ENCODE measurements at places on chromosomes 11 and 22.

GRCh38 chr11:57275582-57275981 is 38.5 kb upstream of the APLNR start:
- DNase-seq = no peak

DNA sequence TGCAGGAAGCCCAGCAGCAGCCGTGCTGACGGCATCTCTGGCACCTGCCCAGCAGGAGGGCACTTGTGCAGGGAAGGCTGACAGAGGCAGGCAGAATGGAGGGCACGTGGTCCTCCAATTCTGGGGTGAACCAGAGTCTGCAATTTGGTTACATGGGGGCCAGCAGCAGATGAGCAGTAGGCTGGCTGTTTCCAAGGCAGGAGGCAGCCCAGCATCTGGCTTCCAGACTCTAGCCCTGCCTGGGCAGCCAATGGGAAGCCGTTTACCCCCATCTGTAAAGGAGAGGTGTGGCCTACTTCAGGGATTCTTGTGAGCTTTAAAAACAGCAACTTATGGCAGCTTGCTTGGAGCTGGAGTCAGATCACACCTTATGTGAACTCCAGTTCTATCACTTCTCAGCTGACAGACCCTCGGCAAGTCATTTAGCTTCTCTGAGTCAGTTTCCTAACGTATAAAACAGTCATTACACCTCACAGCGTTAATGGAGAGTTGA is 27.9 kb upstream of the RASL10A start:
- DNase-seq = no peak

DNA sequence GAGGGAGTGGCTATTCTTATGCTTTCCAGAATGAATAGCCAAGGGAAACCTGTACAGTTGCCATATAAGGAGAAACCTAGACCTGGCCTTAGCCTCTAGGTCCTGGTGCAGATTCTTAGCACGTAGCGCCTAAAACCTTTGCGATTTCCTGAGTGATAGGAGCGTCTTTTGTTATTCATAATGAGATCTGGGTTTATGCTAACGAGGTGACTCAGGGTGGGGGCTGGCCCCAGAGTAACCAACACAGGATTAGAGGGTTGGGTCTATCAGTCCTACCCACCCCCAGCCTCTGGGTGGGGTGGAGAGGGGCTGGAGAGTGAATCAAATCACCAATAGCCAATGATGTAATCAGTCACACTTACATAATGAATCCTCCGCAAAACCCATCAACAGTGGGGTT is 73.4 kb upstream of the PARVG start:
- DNase-seq = no peak

DNA sequence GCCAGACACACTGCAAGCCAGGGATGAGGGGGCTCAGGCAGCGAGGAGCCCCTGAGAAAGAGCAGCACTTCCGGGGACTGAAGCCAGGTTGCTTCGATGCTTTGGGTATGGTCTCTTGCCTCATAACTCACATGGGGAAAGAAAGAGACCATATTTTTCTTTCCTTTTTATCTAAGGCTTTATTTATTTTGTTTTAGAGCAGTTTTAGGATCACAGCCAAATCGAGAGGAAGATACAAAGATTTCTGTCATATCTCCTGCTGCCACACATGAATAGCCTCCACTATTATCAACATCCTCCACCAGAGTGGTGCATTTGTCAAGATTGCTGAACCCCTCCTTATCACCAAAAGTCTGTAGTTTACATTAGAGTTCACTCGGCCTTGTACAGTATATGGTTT is 24.3 kb upstream of the ADSL start:
- no peak for DNase-seq

- no peak for DNase-seq
Observed at GRCh38 chr11:85045716-85046115, 581.4 kb downstream of the DLG2 start.

GRCh38 chr11:8988329-8989234 is 15.2 kb downstream of the NRIP3 start:
- DNase-seq = no peak

DNA sequence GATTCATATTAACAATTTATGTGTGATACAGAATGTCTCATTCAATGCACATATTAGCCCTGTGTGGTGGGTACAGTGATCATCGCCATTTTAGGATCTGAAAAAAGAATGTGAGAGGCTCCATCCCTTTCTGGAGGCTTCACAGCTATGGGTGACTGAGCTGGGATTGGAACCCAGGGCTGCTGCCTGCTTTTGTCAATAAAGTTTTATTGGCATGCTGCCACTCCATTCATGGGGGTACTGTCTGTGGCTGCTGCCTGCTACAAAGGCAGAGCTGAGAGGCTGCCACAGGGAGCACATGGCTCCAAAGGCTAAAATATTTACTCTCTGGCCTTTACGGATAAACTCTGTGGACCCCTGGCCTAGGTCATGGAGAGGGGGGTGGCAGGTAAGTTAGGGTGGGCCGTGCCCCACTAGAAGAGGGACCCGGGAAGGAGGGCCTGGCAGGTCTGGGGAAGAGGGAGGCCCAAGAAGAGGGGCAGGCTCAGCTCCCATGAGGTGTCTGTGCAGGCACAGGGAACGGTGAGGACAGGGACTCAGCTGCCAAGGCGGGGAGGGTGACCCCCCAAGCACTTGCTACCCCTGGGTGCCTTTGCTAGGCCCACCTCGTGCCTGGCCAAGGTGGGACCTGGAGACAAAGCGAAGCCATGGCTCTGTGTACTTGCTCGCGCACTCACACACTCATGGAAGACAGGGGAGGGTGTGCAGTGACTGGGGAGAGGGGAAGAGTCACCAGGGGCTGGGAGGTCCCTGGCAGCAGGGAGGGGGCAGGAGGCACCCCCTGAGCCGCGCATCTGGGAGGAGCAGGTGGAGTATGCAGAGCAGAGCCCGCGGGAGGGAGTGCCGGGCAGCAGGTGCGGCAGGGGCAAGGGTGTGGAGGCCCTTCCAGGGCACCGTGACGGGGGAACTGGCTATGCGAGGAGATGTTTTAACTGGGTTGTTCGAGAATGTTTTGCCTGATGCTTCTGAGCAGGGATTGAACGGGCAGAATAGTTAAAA is 335.3 kb downstream of the CTTN start:
- DNase-seq = no peak

DNA sequence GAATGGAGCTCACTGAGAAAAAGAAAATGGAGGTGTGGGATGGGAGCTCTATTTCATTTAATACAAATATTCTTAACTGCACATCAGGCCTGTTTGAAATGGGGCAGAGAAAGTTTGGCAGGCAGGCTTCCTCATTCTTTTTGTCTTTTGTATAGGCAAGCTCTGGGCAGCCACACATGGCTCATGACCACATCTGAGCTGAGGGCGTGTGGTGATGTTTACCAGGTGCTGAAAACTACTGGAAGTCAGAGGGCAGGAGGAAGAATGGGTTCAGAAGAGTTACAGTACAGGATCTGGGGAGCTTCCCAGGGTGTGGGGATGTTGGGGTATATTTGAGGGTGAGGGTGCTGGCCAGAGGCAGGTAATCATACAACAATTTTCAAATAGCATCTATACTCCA is 66.3 kb upstream of the NAV2 start:
- no peak for DNase-seq

DNA sequence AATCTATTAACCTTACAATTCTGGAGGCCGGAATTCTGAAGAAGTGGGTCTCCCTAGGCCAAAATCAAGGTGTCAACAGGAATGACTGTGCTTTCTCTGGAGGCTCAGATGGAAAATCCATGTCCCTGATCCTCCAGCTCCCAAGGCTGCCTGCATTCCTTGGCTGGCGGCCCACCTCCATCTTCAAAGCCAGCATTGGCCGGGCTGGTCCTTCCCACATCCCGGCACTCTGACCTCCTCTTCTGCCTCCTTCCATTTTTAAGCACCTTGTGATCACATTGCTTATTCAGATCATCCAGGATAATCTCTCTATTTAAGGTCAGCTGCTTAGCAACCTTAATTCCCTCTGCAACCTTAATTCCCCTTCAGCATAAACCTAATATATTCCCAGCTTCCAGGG is 22.7 kb upstream of the CTSD start:
- DNase-seq = no peak

DNA sequence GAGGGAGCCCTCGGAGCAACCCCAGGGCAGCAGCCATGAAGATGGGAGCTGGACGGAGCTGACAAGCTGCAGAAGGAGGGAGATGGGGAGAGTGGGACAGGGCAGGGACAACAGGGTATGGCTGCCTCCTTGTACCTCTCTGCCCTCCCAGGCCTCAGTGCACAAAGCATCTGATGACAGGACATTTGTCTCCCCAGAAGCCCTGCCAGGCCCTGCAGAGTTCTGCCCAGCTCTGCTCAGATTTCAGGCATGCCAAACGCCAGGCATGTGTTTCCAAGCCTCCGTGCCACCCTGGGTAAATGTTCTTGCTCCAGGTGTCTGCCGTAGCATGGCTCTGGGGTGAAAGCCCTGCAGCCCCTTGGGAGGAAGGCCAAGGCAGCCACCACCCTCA is 1.1 kb upstream of the IFITM10 start:
- DNase-seq = no peak

GRCh38 chr22:25403284-25403810 is 161.1 kb upstream of the GRK3 start:
- no peak for DNase-seq

DNA sequence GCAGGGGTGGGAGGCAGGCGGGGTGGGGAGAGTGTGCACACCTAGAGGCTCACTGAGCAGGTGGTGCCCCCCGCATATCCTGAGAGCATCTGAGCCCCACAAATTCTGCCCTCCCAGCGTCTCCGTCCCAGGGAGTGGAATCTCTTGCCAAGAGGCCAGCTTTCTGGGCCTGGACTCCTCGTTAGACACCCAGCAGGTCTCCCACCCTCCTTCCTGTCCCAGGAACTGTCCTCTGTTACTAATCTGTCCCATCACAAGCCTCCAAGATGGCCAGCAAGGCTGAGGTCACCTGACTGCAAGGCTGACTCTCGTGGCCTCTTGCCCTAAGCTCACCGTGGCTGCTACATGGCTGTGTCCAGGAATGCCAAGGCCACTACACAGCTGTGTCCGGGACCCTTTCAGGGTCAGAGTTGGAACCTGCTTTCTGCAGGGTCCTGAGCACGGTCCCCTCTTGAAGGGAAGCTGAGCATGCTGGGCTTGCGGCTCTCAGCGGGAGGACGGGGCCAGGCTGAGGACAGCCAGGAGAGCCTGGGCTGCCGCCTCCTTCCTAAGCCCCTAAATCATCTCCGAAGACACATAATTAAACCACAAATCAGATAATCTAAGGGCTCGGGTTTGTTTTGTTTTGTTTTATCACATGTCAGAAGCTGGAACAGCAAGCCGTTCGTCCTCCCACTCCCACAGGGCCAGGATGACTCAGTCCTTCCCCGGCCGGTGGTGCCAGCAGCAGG is 1327.3 kb downstream of the TBC1D22A start:
- DNase-seq = no peak

DNA sequence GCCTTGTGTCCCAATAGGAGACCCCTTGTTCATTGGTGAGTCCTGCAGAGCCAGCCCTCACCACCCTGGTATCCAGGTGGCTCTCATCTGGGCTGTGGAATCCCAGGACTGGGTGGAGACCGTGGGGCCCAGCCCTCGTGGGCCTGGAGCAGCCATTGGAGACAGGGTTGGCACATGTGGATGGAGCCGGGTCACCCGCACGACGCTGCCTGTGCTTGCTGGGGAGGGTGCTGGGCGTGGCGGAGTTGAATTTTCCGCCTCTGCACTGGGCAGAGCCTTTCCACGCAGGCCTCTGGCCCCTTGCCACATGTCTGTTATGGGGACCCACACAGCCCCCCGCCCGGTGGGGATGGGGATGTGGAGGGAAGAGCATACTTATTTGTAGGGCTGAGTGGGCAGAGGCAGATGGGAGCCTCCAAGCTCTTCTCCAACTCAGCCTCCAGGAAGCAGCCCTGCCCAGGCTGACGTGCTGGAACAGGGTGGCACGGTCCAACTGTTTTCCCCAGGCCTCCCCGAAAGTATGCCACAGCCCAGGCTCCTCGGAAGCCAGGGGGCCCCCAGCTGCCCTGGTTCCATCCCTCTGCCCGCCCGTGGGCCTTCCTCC is 12.6 kb downstream of the GRAMD4 start:
- no peak for DNase-seq

Data from CD4-positive, alpha-beta T cell treated with Interleukin-21 for 1 hour (primary cell).